NCI-H774 (cell line): ENCODE measurements at places on chromosomes 2 and 18.

- DNase-seq, result no peak
Observed at GRCh38 chr18:70840649-70841048, 551.8 kb downstream of the SOCS6 start.

- DNase-seq, result no peak
Observed at GRCh38 chr2:48906633-48907032, 151.1 kb upstream of the LHCGR start.

- DNase-seq, result peak; percentile 14
Observed at GRCh38 chr2:32926708-32927084, 20.1 kb upstream of the LTBP1 start.

GRCh38 chr18:10036479-10036878 is 122.7 kb downstream of the VAPA start:
- DNase-seq, result no peak

DNA sequence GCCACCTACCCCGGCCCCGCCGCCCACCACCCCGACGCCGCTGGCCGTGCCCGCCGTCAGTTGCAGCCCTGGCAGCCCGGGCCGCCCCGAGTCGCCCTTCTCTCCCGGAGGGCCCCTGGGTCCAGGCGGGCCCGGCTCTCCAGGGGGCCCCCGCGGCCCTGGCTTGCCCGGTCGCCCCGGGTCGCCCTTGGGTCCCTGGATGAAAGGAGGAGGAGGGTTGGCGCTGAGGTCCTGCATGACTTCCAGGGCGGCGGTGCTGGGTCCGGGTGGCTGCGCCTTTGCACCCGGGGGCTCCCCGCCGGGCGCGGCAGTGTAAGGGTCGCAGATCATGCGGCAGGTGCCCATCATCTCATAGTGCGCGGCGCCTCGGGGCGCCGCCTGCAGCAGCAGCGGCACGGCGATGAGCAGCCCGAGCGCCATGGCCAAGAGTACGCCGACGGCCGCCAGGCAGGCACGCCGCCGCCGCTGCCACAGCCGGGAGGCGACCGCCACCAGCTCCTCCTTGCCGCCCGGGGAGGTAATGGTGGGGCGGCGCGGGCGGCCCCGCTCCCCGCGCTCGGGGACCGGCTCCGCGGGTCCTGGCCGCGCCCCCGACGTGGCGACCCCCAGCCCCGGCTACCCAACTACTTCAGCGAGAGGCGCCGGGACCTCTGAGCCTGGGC is 570 bp downstream of the C1QL2 start:
- no peak for DNase-seq

GRCh38 chr2:178884440-178884839 is 77.2 kb upstream of the TTN start:
- no peak for DNase-seq

DNA sequence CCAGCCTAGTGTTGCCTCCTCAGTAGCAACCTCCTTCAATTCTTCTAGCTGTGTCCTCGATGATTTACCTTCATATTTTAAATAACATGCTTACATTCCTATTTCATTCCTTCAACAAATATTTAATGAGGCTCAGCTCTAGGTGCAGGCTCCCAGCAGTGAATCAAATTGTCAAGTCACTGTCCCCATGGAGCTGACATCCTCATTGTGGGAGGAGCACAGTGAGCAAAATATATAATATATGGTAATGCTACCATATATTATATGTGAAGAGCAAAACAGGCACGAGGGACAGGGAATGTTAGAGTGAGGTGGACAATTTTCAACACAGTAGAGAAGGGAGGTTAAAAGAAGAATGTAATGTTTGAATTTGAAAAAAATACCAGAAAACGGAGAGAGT is 869.1 kb downstream of the SLC4A3 start:
- DNase-seq, result no peak

DNA sequence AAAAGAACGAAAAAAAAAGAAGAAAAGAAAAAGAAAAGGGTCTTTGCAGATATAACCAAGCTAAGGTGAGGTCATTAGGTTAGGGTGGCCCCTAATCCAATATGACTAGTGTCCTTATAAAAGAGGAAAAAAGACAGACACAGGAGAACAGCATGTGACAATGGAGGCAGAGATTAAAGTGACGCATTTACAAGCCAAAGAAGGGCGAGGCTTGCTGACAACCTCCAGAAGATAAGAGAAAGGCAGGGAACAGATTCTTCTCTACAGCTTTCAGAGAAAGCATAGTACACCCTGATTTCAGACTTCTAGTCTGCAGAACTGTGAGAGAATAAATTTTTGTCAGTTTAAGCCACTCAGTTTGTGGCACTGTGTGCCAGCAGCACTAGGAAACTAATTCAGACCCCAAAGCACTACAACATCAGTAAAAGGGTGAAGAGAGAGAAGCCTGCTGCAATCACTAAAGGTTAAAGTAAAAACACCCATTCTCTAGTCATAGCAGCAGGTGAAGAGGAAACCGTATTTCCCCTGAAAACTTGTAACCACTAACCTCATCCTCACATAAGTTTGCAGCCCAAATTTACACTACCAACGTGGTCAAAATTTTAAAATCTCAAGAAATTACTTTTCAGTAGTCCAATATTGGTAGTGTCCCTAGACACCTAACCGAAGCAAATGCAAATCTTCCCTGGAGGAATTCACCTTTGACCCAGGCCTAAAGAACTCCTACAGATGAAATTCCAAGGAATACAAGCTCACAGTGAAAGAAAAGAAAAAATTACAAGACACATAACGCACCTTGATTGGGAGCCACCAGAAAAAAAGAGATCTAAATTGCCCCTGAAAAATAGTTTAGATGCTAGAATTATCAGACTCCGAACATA is 17.5 kb downstream of the REEP1 start:
- DNase-seq, result no peak

DNA sequence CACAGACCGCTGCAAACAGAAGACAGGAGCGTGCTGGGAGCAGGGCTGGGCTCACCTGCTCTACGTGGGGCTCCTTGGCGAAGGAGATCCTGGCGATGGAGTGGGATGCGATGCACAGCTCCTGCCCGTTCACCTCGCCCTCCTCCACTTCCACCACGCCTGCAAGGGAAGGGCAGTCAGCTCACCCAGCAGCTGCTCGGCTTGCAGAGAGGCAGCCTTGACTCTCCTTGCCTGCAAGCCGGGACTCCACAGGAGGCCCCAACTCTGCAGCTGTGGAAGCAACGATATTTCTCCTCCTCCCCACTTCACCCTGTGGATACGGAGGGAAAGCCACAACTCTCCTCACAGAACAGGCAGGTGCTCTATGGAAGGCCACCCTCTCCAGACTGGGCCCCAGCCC is 35.1 kb downstream of the THAP4 start:
- DNase-seq, result no peak

DNA sequence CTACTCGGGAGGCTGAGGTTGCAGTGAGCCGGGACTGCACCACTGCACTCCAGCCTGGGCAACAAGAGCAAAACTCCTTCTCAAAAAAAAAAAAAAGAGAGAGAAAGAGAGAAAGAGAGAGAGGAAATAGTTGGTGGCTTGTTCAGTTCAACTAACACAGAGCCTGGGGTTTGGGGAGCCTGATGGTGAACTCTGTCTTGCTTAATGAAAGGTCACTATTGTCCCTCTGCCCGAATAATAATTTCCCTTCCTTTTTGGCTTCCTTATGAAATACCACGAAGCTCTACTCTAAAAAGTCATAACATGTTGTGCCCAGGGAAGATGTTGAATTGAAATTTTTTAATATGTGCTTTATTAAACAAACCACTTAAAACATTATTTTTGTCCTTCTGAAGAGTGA is 17.3 kb downstream of the BCL2 start:
- no peak for DNase-seq

DNA sequence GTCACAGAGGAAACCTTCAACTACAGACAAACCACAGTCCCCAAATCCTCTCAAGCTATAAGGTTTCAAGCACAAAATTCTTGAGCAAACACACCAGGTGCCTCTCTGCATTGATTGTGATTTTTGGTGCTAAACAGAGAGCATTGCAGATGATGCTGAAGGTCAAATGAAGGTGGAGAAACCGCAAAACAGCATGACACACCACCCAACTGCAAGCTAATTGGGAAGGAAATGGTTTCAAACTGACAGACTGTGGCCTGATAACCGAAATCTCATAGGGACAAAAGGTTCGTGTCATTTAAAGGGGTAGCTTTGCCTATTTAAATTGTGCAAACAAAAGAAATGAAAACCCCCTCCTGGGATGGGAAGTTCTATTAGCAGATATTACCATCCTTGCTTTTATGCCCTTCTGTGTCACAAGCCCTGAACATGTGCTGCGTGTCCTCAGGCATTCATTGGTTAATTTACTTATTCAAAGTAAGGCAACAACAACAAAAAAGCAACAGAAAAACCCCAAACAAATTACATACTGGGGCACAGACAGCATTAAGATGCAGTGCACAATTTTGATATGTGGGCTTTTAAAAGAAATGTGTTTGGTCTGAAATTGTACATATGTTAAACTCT is 154.9 kb downstream of the AQP4 start:
- no peak for DNase-seq

DNA sequence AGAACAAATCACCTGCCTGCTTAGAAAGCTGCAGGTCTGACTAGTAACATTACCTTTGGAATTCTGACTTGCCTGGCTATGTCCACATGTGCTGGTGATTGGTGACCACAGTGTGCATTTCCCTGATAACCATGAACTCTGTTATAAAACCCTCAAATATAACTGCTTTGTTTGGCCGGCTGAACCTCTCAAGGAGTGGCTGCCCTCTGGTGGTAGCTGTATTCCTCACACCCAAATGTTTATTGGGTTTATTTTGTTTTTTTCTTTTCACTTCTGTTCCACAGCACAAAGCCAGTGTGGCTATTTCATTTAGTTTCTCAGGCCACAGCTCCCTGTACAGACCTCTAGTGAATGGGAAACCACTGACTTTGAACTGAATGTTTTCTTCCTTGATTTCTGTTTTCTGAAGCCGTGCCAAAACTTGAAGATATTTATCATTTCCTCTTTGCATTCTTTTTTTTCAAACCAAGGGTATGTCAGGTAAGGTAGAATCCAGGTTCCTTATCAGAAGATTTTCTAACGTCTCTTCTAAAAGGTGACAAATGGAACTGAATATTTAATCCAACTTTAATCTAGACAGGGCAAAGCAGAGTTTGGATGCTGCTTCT is 549.0 kb upstream of the VRK2 start:
- DNase-seq, result peak; percentile 38

GRCh38 chr2:85644909-85645308 is 23.1 kb downstream of the SFTPB start:
- DNase-seq, result no peak

- DNase-seq, result no peak
Observed at GRCh38 chr18:70024093-70024492, 76.4 kb upstream of the CD226 start.

DNA sequence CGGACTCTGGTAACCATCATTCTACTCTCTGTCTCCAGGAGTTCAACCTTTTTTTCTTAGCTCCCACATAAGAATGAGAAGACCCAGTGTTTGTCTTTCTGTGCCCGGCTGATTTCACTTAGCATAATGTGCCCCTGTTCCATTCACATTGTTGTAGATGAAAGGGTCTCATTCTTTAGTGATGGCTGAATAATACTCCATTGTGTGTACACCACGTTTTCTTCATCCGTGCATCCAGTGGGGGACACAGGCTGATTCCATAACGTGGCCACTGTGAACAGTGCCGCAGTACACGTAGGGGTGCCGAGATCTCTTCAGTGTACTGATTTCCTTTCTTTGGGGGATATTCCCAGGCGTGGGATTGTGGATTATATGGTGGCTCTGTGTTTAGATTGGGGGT is 72.3 kb upstream of the NFATC1 start:
- no peak for DNase-seq

DNA sequence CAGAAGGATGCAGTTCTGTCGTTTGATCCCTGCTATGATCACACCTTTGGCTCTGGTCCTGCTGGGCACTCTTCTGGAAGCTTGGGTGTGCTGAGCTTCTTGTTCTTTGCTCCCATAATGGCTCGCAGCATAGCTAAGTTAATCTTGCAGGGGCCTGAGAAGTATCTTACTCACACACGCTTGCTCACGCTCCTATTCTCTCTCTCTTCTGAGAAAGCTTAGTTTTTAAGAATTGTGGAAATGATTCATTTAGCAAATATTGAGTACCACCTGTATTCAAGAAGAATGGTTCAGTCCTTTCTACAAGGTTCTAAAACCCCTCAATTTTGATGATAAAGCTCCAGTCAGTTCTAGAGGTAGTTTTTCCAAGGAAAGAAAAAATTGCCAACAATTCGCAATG is 40.6 kb downstream of the XRCC5 start:
- no peak for DNase-seq
